ENCODE measurements at places on chromosomes 3 and 15.

- DNase-seq, result no peak
These were observed 76.8 kb upstream of the LRIG1 start for GRCh38 chr3:66577426-66578203.

DNA sequence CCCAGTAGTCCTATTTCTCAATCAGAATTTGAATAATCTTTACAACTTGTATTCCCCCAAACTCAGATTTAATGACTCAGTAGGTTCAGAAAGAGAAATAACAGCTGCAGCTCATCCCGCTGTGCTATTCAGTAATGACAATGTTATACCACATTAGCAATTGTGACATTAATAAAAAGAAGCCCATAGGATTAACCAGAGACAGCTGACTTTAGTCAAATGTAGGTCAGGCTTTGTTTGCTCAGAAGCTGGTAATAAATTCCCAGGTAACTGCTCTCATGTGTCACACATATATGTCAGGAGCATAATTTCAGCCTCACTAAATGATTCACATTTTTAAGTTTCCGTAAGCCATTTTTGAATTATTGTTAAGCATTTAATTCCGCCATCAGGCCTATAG, 222.0 kb upstream of the UBE2E2 start:
- DNase-seq, result no peak

GRCh38 chr3:58163234-58163633, 47.5 kb downstream of the DNASE1L3 start:
- no peak for DNase-seq

GRCh38 chr3:129314386-129315222, 35.9 kb downstream of the HMCES start:
- DNase-seq, result peak; percentile 99
